ENCODE measurements at places on chromosomes 11 and 22. TPM values are rescaled to one million over a fixed set of nuclear protein-coding genes. Genes with fewer than 3 reads are reported as not detected.
A peak's percentile ranks its signal among the peaks of the same experiment; 100 is the strongest.

The TXNRD2 gene
- 36.6 TPM for total RNA-seq

The DNAJB7 gene
- 3.3 TPM for total RNA-seq

The CNTF gene
- total RNA-seq: 1.6 TPM

The KIF18A gene
- total RNA-seq: 22.5 TPM

The POLDIP3 gene
- total RNA-seq: 60.5 TPM

The SCGB1C1 gene
- total RNA-seq: not detected

The UCP2 gene
- total RNA-seq: 40.8 TPM

The RASSF10 gene
- total RNA-seq: 3.0 TPM

The ADM2 gene
- 1.9 TPM for total RNA-seq

The FAM83F gene
- 41.1 TPM for total RNA-seq

DNA sequence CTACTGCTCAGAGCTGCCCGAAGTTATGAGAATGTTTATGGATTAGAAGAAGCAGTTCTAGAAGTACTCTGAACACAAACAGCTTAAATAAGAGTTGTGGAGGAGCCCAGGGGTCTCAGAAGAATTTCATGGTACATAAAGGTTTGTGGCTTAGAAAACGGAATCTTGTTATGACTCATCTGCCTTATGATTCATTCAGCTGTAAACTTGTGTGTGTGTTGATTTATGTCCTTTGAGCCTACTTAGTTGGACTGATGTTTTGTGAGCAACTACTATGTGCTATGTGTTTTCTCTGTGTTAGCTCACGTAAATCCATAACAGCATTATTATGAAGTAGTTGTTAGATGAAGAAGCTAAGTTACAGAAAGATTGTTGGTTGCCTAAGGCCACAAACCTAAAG is 203.7 kb downstream of the PGR start:
- no peaks in the 10 kb centered on the region for H3K36me3 ChIP-seq
- H3K4me3 ChIP-seq: no peak overlapping the region
- H3K27ac ChIP-seq: no peak overlapping the region
- no peaks in the 10 kb centered on the region for H3K27me3 ChIP-seq
- no peak for DNase-seq

GRCh38 chr22:42388130-42388797 is 43.9 kb downstream of the NFAM1 start:
- H3K27ac ChIP-seq: no peak overlapping the region
- H3K36me3 ChIP-seq: no peaks in the 10 kb centered on the region
- no peak for DNase-seq
- no peaks in the 10 kb centered on the region for H3K27me3 ChIP-seq

DNA sequence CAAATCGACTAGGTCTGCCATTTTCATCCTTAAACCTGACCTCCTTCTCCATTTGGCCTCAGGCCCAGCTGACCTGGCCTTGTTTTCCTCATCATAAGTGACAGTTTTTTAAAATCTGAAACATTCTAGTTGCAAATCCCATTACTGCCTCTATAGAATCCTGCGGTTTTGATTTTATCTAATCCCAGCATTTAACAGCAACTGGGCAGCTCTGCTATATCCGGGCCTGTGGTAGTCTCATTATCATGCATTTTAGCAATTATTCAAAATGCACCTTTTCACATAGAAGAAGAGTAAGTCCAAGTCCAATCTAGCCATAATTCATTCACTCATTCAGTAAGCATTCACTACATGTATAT is 28.6 kb upstream of the BIRC3 start:
- no peaks in the 10 kb centered on the region for H3K36me3 ChIP-seq
- H3K4me1 ChIP-seq: peaks cover 16% of the 10 kb centered on the region
- H3K27ac ChIP-seq: no peak overlapping the region
- no peak overlapping the region for H3K4me3 ChIP-seq
- H3K27me3 ChIP-seq: no peaks in the 10 kb centered on the region
- no peak for DNase-seq

- H3K4me3 ChIP-seq: peak within 1 kb of the TSS; percentile 64
- H3K27ac ChIP-seq: peak within 1 kb of the TSS; percentile 66
- DNase-seq: peak; percentile 41
- peaks cover 4% of the 10 kb centered on the region for H3K4me1 ChIP-seq
- no peaks in the 10 kb centered on the region for H3K27me3 ChIP-seq
Measured at GRCh38 chr11:45665206-45665932, at the start of gene CHST1. Gene CHST1, minus strand, starts transcription at chr11:45665622. Its CDS starts 14,699 bp downstream, at chr11:45650923.

- H3K27ac ChIP-seq: no peak overlapping the region
- no peaks in the 10 kb centered on the region for H3K27me3 ChIP-seq
- H3K4me1 ChIP-seq: peaks cover 15% of the 10 kb centered on the region
- peak; percentile 53 for DNase-seq
- no peak overlapping the region for H3K4me3 ChIP-seq
Measured at GRCh38 chr11:68373815-68374501, 61.6 kb downstream of the LRP5 start.

GRCh38 chr11:11620921-11621572 is 758 bp downstream of the GALNT18 start:
- peak; percentile 62 for DNase-seq
- no peaks in the 10 kb centered on the region for H3K36me3 ChIP-seq
- H3K4me1 ChIP-seq: peaks cover 3% of the 10 kb centered on the region
- peak overlapping the region; percentile 62 for H3K4me3 ChIP-seq
- peak overlapping the region; percentile 52 for H3K27ac ChIP-seq
- H3K27me3 ChIP-seq: no peaks in the 10 kb centered on the region

DNA sequence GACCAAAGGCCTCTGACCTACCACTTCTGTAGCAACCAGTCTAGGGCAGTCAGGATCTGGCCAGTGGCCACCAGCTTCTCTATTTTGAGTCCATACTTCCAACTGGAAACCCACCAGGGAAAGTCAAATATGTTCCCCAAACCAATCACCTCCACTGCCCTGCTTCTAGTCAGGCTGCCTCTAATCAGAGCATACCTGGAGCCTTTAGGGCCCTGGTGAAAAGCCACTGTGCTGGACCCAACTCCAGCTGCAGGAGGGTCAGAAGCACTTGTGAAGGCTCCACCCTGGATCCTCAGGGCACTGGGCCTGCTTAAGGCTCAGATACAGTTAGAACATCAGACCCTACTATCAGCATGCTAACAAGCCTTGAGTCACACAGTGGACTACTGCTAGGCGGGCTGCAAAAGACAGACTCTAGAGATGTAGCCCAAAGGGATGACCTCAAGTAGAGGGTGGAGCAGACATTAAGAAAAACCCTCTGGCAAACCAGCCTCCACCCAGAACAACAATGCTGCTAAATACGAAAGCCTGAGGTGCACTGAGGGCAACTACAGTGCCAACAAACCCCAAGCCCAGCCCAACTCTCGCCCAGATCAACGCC is 69.2 kb downstream of the DGCR2 start:
- no peak for DNase-seq
- no peak overlapping the region for H3K4me3 ChIP-seq
- H3K27ac ChIP-seq: no peak overlapping the region

DNA sequence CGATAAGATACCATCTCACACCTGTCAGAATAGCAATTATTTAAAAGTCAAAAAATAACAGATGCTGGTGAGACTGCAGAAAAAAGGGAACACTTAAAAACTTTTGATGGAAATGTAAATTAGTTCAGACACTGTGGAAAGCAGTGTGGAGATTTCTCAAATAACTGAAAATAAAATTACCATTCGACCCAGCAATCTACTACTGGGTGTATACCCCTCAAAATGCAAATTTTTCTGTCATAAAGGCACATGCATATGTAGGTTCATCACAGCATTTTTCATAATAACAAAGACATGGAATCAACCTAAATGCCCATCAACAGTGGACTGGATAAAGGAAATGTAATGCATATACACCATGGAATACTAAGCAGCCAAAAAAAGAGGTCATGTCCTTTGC is 10.5 kb downstream of the SLC22A9 start:
- no peaks in the 10 kb centered on the region for H3K27me3 ChIP-seq
- H3K27ac ChIP-seq: no peak overlapping the region

DNA sequence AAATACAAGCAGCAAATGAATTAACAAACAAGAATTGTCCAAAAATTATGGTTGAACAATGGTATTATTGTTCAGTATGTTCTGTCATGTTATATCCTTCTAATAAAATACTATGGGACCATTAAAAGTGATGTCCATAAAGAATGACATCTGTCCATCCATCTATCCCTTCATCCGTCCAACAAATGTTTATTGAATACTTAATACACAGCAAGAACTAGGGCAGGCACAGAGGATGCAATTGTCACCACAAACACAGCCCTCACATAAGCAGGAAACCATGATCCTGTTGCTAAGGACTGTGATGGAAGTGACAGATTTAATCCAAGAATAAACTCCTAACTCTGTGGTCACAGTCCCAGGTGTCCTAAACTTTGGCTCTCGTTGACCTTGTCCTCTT is 20.7 kb upstream of the B3GAT1 start:
- no peak overlapping the region for H3K4me3 ChIP-seq

DNA sequence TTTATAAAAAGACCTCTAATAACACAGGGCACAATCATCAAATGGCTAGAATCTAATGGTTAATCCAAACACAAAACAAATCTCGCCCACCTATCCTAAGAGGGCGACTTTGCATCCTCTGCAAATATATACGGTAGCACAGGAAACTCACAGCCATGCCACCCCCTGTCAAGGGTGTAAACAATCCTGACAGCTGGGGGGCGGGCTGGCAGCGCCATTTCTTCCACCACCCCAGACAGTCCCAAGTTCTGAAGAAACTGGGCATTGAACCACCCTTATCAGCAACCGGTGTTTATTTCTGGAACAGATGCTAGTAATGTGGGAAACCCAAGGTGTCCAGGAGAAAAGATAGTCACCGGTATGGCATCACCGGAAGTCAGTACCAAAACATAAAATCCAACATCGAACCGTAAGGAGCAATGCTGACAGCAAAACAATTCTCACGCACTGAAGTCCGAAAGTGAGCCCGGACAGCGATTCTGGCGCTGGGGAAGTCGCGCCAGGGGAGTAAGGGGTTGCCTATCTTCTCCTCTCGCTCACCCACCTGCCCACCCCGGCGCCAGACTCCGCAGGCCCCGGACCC is 825 bp downstream of the FBXO3 start:
- H3K27me3 ChIP-seq: no peaks in the 10 kb centered on the region
- no peaks in the 10 kb centered on the region for H3K36me3 ChIP-seq
- peaks cover 9% of the 10 kb centered on the region for H3K4me1 ChIP-seq
- DNase-seq: peak; percentile 28
- peak overlapping the region; percentile 88 for H3K27ac ChIP-seq
- H3K4me3 ChIP-seq: peak overlapping the region; percentile 82

DNA sequence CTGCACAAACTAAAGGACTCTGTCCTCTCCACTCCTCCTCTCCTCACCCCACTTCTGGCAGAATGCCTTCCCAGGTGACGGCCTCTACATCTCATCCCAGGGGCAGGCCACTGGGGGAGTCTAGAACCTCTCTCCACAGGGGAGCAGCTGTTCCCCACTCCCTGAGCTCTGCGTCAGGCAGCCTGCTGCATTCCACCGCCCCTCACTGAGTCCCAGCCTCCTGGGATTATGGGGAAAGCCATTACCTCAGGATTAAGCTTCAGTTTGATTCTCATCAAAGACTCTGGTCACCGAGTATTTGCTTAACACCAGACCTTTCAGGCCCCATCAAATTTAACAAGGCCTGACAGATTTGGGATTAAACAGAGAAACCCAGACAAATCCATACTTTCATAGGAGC is 405.9 kb downstream of the NXPE2 start:
- H3K27me3 ChIP-seq: no peaks in the 10 kb centered on the region
- H3K36me3 ChIP-seq: no peaks in the 10 kb centered on the region
- no peak overlapping the region for H3K27ac ChIP-seq
- H3K4me3 ChIP-seq: no peak overlapping the region

DNA sequence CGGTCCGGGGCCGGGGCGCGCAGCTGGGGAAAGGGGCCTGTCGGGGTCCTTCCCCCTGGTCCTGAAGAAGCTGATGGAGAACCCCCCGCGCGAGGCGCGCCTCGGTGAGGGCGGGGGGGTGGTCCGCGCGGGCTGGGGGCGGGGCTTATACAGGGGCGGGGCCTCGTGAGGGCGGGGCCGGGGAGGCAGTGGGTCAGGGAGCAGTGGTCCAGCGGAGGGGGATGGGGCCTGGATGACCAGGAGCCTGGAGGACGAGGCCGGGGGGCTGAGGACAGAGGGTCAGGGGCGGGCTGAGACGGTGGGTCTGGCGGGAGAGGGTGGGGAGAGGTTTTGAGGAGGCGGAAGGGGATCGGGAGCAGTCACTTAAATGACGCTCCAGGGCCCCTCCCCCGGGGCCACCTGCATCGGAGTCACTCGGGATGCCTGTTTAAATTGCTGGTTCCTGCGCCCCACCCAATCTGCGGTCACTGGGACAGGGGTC is 396 bp downstream of the TEF start:
- H3K27me3 ChIP-seq: no peaks in the 10 kb centered on the region
- H3K36me3 ChIP-seq: no peaks in the 10 kb centered on the region
- DNase-seq: peak; percentile 85
- peak overlapping the region; percentile 74 for H3K4me3 ChIP-seq
- H3K27ac ChIP-seq: peak overlapping the region; percentile 98
- H3K4me1 ChIP-seq: peaks cover 35% of the 10 kb centered on the region

DNA sequence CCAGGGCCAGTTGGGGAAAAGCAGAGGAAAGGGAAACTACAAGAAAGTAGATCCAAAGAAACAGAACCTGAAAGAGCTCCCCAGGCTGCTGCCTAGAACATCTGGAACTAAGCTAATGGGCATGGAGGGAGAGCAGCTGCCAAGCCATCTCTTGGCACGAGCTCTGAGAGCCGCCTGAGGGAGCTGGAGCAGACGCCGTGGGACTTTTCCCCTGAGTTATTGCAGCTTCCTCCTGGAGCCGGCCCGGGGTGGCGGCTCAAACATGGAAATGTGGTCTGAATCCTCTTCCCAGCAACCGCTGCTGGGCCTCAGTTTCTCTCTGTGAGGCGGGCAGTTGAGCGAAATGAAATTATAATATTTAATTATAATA is 41.8 kb downstream of the LIF start:
- peak; percentile 67 for DNase-seq
- H3K4me1 ChIP-seq: peaks cover 64% of the 10 kb centered on the region
- peak overlapping the region; percentile 51 for H3K27ac ChIP-seq
- H3K27me3 ChIP-seq: no peaks in the 10 kb centered on the region
- no peaks in the 10 kb centered on the region for H3K36me3 ChIP-seq

DNA sequence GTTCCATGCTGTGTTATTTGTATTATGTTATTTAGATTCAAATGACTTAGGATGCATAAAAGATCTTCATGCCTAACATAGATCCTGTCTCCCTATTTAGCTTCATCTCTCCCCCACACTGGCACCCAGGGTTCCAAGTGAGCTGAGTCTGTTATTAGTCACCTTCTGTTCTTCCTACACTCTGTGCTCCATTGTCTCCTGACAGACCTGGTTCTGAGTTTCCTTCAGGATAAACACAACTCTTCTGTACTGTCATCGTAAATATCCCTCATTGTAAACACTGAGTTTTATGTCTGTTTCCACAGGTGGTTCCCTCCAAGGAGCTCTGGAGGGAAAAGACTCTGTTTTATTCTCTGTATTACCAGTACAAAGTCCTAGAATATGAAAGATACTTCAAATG is 8.7 kb downstream of the MMP26 start:
- no peaks in the 10 kb centered on the region for H3K27me3 ChIP-seq
- no peak overlapping the region for H3K27ac ChIP-seq
- no peaks in the 10 kb centered on the region for H3K4me1 ChIP-seq
- H3K4me3 ChIP-seq: no peak overlapping the region
- H3K36me3 ChIP-seq: no peaks in the 10 kb centered on the region

GRCh38 chr11:15367695-15368094 is 253.0 kb downstream of the INSC start:
- no peaks in the 10 kb centered on the region for H3K27me3 ChIP-seq
- H3K4me3 ChIP-seq: no peak overlapping the region
- DNase-seq: no peak
- no peak overlapping the region for H3K27ac ChIP-seq
- H3K36me3 ChIP-seq: no peaks in the 10 kb centered on the region
- H3K4me1 ChIP-seq: no peaks in the 10 kb centered on the region
